ENCODE measurements at places on chromosomes 7 and 10. TPM values are rescaled to one million over a fixed set of nuclear protein-coding genes. Genes with fewer than 3 reads are reported as not detected.

IFIT2 gene
- 26.6 TPM for total RNA-seq

SPDYE2 gene
- not detected for total RNA-seq

ITPRID1 gene
- total RNA-seq: not detected

DNA sequence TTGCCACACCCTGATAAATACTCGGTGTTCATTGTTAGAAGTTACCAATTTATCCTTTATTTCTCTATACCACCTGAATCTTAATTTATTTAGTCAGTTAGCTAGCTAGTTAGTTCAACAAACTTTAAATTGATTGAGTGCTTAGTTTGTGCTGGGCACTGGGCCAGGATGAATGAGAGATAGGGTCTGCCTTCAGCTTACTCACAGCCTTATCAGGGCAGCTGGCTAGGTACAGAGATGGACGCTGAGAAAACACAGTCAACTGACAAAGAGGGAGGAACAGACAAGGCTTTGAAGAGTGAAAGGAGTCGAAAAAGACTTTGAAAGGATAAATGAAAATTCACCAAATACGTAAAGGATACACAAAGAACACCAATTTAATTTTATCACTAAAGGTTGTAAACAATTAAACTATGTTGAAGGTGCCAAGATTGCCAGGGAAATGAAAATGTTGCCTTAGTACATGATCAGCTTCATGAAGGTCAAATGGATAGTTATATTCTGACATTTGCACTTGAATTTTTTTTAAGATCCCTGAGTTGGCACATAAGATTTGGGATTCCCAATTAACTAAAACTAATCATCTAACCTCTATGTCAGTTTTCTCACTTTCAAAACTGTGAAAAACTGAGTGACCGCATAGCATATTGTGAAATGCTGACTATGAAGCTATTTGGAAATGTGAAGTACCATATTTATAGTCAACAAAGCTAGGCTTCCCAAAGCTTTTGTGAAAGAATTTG lies 2.1 kb downstream of the CAV2 start:
- no peaks in the 10 kb centered on the region for H3K36me3 ChIP-seq
- no peak overlapping the region for H3K4me3 ChIP-seq

- no peaks in the 10 kb centered on the region for H3K27me3 ChIP-seq
- no peak overlapping the region for H3K27ac ChIP-seq
Observed at GRCh38 chr7:117134889-117135552, 181.7 kb downstream of the ST7 start.

DNA sequence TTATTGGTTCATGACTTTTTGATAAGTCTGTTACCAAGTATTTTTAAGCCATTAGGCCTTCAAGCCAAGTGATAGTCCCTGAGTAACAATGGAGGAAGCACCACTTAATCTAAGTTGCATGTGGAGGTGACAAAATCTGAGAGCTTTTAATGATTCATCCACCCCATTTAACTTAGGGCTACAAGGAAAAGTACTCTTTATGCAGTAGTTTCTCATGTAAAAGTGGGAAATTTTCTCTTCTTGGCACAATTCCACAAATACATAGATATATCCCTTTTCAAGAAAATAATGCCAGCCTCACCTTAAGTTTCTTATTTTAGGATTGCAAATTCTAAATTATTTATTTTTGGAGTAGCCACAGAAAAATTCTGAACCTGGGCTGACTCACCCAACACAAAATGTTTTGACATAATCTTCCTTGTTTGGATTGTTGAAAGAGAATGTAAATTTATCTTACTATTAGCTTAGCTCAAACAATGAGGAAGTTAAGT lies 85.7 kb downstream of the SUGCT start:
- peaks cover 5% of the 10 kb centered on the region for H3K36me3 ChIP-seq
- H3K27me3 ChIP-seq: no peaks in the 10 kb centered on the region

- no peak overlapping the region for H3K27ac ChIP-seq
- DNase-seq: no peak
- H3K27me3 ChIP-seq: no peaks in the 10 kb centered on the region
- no peaks in the 10 kb centered on the region for H3K4me1 ChIP-seq
- no peaks in the 10 kb centered on the region for H3K36me3 ChIP-seq
Observed at GRCh38 chr7:80802527-80802926, 116.3 kb downstream of the SEMA3C start.

DNA sequence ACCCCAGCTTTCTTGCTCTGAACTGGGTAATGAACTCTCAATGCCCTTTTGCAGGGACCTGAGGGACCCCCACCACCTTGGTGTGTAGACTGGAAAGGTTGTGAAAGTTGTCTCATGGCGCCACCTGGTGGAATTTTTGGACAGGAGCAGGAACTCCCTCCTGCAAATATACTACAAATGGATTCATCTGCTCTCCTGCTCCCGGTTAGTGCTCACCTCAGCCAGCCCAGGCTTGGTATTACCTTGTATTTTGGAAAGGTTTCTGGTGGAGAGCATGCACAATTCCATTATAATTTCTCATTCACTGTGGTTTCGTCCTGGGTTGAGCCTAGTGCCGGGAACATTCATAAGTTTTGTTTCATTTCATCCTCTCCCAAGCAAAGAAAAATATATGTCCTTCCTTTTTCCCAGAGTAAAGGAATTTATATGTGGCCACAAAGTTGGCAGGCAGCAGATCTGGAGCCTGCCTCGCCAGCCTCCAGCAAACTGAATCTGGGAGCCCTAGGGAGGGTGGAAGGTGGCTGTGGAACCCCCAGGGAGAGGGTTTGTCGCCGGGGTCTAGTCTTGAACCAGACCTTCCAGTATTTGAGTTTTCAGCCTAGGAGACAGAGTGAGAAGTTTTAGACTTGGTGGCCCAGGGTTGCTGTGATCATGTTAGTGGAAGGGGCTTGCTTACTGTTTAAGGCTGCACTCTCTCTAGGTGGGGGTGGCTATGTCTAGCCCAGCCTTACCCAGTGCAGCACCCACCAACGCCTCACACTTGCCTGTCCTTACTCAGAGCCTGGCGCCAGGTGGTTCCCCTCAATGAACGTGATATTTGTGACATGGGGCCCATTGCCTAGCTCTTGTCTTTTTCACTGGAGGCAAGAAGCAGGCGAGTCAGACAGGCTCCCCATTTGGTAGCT lies 9.5 kb downstream of the FAM241B start:
- H3K27me3 ChIP-seq: no peaks in the 10 kb centered on the region
- peak; percentile 76 for DNase-seq
- H3K27ac ChIP-seq: no peak overlapping the region
- no peak overlapping the region for H3K4me3 ChIP-seq
- H3K4me1 ChIP-seq: no peaks in the 10 kb centered on the region

DNA sequence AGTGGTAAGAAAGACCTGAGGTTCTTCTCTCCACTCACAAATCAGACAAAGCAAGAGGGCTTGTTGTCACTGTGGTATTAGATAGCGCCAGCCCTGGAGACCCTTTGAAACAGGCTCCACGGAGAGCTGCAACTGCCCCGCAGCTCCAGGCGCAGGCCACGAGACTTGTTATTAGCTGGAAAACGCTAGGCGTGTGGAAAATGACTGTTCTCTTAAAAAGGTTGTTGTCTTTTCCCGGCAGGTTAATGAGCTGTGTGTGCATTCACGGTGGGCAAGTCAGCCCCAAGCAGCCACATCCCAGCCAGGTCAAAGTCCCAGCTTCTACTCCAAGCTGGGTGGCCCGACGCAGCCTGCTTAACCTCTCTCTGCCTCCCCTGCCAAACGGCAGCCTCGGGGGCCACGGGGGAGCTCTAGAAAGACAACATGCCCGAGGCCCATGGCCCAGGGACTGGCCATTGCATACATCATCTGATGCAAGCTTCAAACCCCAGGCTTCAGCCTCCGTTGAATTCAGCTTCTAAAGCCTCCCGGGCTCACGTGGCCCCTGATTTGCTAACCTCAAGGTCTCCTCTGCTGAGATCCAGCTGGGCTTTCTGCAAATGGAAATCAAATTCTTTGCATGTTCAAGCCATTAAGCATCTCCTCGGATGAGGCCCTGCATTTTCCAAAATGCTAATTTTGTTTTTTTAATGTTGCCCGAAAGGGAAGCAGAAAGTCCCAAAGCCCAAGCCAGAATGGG lies 61.3 kb upstream of the DNAAF5 start:
- H3K36me3 ChIP-seq: peaks cover 7% of the 10 kb centered on the region
- H3K27me3 ChIP-seq: no peaks in the 10 kb centered on the region
- peaks cover 6% of the 10 kb centered on the region for H3K4me1 ChIP-seq
- H3K27ac ChIP-seq: no peak overlapping the region

DNA sequence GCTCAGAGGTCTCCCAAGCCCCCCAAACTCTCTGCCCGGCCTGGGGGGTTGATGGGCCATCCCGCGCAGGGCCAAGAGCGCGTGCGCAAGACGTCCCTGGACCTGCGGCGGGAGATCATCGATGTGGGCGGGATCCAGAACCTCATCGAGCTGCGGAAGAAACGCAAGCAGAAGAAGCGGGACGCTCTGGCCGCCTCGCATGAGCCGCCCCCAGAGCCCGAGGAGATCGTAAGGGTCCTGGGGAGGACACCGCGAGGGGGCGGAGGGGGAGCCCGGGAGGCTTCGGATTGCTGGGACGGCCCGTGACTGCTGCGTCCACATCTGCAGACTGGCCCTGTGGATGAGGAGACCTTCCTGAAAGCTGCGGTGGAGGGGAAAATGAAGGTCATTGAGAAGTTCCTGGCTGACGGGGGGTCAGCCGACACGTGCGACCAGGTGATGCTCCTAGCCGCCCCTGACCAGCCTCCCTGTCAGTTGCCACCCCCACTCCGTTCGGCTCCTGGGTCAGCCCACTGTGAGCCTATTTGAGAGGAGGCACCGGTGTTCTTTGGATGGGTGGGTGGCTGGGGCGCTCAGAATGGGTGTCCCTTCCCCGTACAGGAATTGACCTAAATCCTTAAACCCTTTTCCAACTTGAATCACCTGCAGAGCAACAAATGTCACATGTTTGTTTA lies 5.7 kb downstream of the ANKRD2 start:
- H3K4me1 ChIP-seq: no peaks in the 10 kb centered on the region
- H3K4me3 ChIP-seq: no peak overlapping the region
- H3K27ac ChIP-seq: no peak overlapping the region
- no peaks in the 10 kb centered on the region for H3K36me3 ChIP-seq
- H3K27me3 ChIP-seq: no peaks in the 10 kb centered on the region
- no peak for DNase-seq

DNA sequence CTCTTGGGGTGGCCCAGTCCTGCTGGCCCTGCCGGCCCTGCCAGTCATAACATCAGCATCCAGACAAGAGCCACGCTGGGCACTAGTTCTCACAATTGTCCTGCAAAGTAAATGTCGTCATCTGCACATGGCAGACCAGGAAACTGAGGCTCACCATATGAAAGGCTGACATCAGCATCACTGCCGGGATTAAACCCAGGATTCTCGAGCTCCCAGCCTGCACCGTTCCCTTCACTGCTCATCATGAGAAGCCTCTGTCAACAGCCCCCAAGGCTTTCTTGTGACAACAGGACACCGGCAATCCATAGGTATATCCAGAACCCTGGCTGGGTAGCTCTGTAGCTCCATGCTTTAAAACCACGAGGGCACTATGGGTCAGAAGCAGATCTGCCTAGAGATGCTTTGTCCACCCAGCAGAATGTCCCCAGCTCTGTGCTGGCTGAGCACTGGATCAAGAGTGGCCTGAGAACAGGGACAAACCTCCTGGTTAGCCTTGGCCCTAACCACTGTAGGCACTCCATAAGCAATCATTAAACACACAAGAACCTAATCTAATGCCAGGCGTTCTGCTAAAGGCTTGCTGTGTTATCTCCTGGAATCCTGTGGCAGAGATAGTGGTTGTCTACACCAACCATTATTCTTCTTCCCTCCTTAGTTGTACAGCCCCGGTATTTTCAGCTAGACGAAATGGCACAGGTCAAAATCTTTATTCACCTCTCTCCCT lies 41.2 kb upstream of the C10orf71 start:
- no peak for DNase-seq
- no peaks in the 10 kb centered on the region for H3K4me1 ChIP-seq
- H3K36me3 ChIP-seq: no peaks in the 10 kb centered on the region

GRCh38 chr10:3090914-3091787 lies 23.8 kb downstream of the PFKP start:
- peaks cover 51% of the 10 kb centered on the region for H3K36me3 ChIP-seq
- H3K27me3 ChIP-seq: no peaks in the 10 kb centered on the region
- peak overlapping the region; percentile 49 for H3K27ac ChIP-seq
- H3K4me1 ChIP-seq: peaks cover 66% of the 10 kb centered on the region

DNA sequence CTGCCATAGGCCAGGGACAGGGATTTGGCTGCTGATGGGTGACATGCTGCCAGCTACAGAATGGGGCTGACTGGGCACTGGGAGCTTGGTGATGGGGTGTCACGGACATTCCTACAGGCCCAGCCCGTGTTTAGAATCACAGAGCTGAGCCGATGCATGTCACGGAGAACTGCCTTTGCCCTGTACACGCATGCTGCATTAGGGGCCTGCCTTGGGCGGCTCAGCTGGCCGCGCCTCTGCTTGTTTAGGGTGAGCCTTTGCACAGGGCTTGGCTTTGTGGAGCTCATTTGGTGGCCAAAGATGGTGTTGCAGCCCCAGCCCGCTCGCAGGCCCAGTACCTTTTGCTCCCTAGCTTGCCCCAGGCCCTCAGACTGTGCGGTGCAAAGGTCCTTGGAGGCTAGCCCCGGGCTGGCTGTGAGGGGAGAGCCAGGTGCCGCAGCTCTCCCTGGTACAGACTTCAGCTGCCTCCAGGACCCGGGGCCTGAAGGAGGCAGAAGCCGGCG lies 108.4 kb upstream of the BTBD16 start:
- H3K27ac ChIP-seq: no peak overlapping the region
- H3K27me3 ChIP-seq: peaks cover 58% of the 10 kb centered on the region
- peaks cover 7% of the 10 kb centered on the region for H3K4me1 ChIP-seq
- DNase-seq: no peak
- no peak overlapping the region for H3K4me3 ChIP-seq
